NCI-H187 (cell line): ENCODE measurements at places on chromosomes 13 and 19.

DNA sequence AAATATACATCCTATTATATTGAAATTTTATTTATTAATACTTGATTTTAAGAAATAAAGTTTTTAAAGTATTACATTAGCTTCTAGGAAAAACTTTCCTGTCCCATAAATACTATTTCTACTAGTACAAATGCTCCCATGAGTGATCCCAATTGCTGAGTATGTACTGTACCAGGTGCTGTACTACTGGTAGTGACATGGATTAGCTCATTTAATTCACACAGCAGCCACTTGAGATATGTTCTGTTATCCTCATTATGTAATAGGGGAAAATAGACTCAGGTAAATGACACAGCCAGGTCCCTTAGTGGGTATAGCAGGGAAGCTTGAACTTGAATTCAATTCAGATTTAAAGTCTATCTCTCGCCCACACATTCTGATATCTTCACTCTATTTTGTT lies 363.1 kb downstream of the FGF14 start:
- no peak for DNase-seq

GRCh38 chr19:49636233-49636932 lies 3.6 kb downstream of the RRAS start:
- no peak for DNase-seq

DNA sequence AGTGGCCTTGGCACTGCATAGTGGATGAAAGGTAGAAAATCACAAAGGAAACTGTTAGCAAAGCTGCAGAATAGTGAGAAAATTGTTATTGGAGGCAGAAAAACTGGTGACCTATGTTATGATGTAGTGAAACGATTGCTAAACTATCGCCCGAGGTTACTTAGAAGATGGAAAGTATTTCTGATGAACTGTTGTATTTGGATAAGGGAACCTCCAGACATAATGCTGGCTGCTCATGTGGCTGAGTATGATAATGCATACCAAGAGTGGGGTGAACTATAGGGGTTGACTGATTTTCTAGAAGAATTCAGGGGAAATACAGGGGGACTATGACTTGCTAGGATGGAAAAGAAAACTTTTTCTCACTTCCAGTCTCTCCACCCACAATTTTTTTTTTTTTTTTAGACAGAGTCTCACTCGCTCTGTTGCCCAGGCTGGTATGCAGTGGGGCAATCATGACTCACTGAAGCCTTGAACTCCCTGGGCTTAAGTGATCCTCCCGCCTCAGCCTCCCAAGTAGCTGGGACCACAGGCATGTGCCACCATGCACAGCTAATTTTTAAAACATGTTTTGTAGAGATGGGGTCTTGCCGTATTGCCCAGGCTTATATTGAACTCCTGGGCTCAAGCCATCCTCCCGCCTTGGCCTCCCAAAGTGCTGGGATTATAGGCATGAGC lies 4.4 kb upstream of the EID2 start:
- no peak for DNase-seq

DNA sequence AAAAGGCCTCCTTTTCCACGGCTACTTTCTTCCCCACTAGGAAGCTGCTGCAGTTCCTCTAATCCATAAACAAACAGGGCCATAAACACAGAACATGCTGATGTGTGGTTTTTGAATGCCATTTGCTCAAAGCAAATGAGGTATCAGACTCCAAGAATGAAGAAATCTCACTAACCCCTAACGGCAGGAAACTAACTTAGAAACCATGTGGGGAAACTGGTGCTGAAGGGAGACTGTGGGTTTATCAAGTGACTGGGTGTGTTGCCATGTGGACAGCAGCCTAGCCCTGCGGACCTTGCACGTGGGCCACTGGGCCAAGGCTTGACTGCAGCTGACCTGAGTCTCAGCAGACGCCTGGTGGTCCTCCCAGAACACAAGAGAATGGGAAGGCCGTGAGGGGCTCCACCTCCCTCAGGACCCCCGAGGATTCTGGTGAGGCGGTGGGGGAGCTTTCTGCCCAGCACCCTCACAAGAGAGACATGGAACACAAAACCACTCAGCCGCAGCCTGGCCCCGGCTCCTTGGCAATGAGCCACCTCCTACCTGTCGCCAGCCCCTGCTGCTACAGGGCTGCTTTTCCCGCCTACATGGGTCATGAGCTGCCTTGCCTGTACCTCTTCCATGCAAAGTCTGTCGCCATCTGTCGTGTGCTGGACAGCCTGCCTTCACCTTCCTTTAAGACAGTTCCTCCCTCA lies 10.6 kb downstream of the SLC15A1 start:
- no peak for DNase-seq

GRCh38 chr13:43126420-43126819 lies 103.0 kb downstream of the DNAJC15 start:
- no peak for DNase-seq

- no peak for DNase-seq
These were observed 2.0 kb downstream of the RNF113B start for GRCh38 chr13:98175043-98175442.

DNA sequence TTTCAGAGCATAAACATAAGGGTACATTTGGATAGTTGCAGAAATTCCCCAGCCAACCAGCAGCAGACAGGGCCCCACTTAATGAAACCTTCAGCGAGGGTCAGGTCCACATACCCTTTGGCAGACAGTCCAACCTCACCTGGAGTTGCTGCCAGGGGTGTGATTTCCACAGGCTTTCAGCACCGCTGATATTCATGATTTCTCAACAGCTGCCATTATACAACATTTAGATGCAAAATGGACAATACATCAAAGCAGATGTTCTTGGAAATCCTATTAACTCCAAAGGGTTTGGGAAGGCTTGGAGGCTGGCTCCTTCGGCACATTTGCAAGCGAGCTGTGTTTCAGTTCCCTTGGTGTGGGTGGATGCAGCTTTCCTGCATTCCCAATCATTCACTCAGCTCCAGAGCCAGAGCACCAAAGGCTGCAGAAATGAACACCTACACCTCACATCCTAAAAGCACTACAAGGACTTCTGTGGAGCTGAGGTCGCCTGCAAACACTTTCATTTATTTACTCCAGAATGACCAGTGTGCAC lies 147.2 kb upstream of the VSTM2B start:
- no peak for DNase-seq

DNA sequence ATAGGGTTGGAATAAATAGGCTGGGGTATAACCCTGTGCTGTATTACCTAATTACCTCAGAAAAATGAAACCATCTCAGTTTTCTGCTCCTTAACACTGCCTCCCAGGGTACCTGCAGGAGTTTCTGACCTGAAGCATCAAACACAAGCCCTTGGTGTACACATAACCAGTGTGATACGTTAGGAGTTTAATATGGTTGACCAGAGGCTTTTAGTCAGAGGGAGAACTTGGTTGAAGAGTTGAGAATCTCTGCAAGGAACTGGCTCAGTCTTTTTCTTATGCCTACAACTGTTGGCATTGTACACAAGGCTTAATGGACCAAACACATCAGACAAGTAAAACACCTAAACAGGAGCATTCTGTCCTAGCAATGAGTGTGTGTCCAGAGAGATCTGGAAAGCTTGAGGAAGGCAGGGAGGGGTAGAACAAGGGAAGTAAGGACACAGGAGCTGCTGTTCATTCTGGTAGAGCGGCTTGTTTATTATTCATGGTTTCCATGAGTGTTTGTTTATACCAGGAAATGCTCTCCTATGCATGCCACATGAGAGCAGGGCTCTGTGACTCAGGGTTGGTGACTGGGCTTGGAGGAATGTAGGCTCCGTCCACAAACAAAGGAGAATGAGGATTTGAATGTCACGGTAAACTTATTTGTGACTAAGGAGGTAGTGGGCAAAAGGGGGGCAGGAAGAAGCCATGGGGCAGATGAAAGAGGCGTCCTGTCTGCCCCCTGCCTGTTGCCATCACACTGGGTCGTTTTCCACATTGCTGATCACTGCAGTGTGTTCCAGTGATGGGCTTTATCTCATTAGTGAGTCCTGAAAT lies 11.9 kb upstream of the SPATA13 start:
- DNase-seq = no peak

DNA sequence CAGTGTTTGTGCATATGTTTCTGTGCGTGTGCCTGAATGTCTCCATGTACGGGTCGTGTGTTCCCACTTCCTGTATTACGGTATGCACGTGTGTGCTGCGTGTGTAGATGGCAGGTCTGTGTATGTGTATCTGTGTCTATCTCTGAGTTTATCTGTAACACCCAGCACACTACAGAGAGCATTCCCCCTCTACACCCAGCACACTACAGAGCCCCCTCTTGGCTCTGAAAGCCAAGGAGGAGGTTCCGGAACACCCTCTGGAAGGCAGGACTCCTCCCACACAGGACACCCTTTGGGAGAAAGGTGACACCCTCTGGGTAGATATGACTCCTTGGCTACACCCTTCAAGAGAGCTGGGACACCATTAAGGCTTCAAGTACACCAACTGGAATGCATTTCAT lies 2.1 kb upstream of the ERFL start:
- DNase-seq = no peak

DNA sequence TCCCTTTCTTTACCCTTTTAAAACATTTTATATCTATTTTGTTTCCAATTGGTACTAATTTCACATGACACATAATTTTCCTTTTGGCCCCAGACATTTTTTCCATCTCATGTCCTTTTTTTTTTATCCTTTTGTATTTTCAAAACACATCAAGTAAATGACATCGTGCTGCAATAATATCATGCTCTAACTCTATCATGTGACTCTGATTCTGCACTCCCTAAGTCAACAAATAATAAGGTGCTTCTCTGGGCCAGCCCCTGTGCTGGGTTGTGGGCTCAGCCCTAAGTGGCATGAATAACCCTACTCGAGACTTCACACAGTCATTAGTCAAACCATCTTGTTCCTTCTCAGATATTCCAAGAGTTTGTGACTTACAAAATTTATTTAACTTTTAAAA lies 21.7 kb downstream of the NALCN start:
- no peak for DNase-seq

- no peak for DNase-seq
These were observed 496.8 kb downstream of the TDRD3 start for GRCh38 chr13:60893801-60894200.

DNA sequence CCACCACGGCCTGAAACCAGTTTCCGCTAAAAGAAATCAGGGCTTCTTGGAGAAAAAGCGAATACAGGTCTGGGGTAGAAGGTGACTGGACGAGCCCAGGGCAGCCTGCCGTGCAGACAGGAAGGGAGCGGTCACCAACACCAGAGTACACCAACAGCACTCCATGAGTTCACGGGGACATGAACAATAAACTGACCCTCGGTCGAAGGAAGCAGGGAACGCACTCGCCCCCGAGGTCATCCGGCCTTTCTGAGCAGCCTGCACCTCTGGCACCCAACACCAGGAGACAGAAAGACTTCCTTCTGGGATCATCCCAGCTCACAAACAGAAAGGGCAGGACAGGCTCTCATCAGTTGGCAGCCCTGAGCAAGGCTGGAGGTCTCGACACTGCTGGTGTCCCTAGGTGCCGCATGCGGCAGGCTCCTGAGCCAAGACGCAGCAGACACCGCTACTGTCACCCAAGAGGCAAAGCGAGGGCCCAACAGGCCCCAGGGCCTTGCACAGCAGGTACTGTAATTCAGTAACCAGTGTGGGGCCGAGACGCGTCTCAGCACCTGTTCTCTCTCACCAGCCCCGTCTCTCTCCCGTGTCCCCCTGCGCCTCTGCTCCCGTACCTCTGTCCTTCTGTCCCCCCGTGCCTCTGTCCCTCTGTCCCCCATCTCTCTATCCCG lies 18.0 kb downstream of the DCUN1D2 start:
- no peak for DNase-seq

DNA sequence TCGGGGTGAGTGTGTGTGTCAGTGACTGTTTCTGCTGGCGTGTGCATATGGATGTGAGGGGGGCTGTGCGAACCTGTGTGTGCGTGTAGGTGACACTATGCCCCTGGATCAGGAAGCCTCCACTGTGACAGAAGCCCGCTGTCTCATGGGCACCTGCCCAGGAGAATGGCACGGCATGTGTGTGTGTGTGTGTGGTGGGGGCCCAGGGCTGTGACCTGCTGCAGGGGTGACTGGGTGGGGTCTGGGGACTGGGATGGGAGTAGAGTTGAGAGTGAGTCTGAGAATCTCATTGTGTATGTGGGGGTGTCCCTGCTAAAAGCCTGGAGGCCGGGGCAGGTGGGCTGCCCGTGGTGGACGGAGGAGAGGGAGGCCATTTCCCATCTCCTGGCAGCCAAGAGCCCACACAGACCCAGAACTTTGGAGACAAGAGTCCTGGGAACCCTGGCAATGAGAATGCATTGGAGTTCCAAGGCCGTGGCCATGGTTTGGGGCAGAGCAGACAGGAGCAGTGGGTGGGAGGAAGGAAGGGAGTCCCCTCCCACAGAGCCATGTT lies 6.4 kb upstream of the TPM4 start:
- DNase-seq = no peak

GRCh38 chr13:40895227-40896184 lies 106.1 kb downstream of the SLC25A15 start:
- no peak for DNase-seq
